ENCODE measurements at places on chromosomes 11 and 22. TPM values are rescaled to one million over a fixed set of nuclear protein-coding genes. Genes with fewer than 3 reads are reported as not detected.

The POU2F3 gene
- 0.20 TPM for total RNA-seq

The TTC28 gene
- total RNA-seq: 20.2 TPM

The CSF2RB gene
- total RNA-seq: not detected

The PTGDR2 gene
- total RNA-seq: 9.4 TPM

The KIF18A gene
- 22.1 TPM for total RNA-seq

The ACR gene
- total RNA-seq: not detected

The RTN3 gene
- total RNA-seq: 74.7 TPM

The ZNF215 gene
- 5.7 TPM for total RNA-seq

The TSPAN32 gene
- total RNA-seq: 0.37 TPM

The BMAL1 gene
- total RNA-seq: 12.1 TPM

The SLC22A6 gene
- total RNA-seq: not detected

The C1QTNF6 gene
- 5.9 TPM for total RNA-seq

The IRAG1 gene
- 0.37 TPM for total RNA-seq

The CYP2D6 gene
- 0.37 TPM for total RNA-seq

The GNAZ gene
- 3.1 TPM for total RNA-seq

The OR2AT4 gene
- not detected for total RNA-seq

The TEX54 gene
- total RNA-seq: not detected

The PGR gene
- under 0.01 TPM for total RNA-seq

The PLEKHB1 gene
- under 0.01 TPM for total RNA-seq

The NXPE2 gene
- not detected for total RNA-seq

The PIK3C2A gene
- 41.8 TPM for total RNA-seq

The HPX gene
- total RNA-seq: 0.98 TPM

The LMNTD2 gene
- under 0.01 TPM for total RNA-seq

The OVOL1 gene
- total RNA-seq: not detected

The LPXN gene
- total RNA-seq: 38.5 TPM

The BTG4 gene
- not detected for total RNA-seq

The SAA2 gene
- not detected for total RNA-seq

The ENDOD1 gene
- total RNA-seq: 41.6 TPM

The C11orf97 gene
- not detected for total RNA-seq

The OR52N4 gene
- not detected for total RNA-seq

The TBX1 gene
- total RNA-seq: not detected

The APLNR gene
- total RNA-seq: not detected

The KBTBD3 gene
- total RNA-seq: 2.2 TPM

The PTPRJ gene
- total RNA-seq: 2.2 TPM

The DMC1 gene
- 12.1 TPM for total RNA-seq

The GGTLC3 gene
- not detected for total RNA-seq

The SMC1B gene
- total RNA-seq: under 0.01 TPM

The CECR2 gene
- total RNA-seq: under 0.01 TPM

The OR8G5 gene
- total RNA-seq: not detected

The LGR4 gene
- 1.8 TPM for total RNA-seq

The MFRP gene
- total RNA-seq: not detected

The OR4A16 gene
- total RNA-seq: not detected

The IFITM10 gene
- 0.73 TPM for total RNA-seq

Measured in subcutaneous preadipocyte (primary cell).